Stimulated activated CD8-positive, alpha-beta memory T cell treated with anti-CD3 and anti-CD28 coated beads, Interleukin-4, amount 100 ng/mL, for 48 hours (primary cell): ENCODE measurements at places on chromosomes 6 and 20.

GRCh38 chr6:378090-378957, 13.2 kb upstream of the IRF4 start:
- no peak for DNase-seq

DNA sequence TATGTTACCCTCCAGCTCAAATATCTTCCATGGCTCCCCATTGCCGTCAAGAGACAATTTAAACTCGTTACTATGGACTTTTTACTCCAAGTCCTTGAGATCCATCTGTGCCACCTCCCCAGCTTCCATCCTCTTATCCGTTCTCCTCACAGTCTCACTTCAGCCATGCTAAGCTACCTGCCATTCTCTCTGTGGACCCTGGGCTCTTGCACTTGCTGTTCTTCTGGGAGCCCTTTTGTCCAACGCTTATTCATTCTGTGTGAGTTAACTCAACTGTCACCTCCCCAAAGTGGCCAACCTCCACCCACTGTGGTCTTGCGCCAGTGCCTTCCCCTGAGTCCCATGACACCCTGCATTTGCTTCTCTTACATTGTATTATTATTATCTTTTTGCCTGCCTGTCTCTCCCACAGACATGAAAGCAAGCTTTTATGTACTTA, 132.4 kb downstream of the BCAS1 start:
- no peak for DNase-seq

DNA sequence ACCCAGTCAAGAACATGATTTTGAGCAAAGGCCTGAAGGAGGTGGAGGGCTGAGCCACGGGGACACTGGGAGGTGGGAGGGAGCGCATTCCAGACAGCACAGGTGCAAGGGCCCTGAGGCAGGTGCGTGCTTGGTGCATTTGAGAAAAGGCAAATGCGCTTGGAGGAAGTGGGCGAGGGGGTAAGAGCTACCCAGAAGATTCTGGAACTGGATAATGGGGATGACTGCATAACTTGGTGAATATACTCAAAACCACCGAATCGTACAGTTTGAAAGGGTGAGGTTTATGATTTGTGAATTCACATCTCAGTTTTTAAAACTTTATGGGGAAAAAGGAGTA, 9.8 kb downstream of the PREX1 start:
- no peak for DNase-seq

DNA sequence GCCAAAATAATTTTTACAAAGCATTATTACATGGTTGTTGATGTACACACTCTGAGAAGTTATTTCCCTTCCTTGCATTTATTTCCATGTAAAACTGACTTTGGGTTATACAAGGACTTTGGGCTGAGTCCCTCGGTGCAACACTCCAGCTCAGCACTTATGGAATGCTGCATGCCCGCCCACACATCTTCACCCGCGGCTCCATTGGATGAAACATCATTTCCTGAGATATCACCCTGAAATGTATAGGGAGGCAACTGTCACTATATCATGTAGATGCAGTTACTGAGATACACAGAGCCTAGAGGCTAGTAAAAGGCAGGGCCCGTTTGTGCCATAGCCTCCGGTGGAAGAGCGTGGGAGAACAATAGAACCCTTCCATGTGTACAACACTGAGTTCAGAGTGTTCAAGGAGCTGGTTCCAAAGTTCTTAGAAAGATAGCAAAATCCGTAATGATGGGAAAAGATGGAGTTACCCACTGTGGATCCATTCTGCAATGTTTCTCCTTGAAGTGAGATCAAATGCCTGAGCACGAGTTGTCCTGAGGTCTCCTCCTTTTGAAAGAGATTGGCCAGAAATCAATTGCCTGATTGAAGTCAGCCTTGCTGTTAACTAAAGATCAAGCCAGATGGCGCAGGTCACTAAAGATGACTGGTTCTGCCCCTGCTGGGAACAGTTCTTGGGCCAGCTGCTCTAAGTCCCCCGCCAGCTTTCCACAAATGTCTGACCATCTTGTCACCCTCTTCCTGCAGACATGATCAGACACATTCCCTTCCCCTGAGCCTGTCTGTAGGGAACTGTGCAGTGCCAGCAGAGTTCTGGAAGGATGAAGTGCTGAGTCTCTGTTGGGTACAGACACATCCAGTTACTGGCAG, 100.9 kb upstream of the IYD start:
- DNase-seq, result no peak

DNA sequence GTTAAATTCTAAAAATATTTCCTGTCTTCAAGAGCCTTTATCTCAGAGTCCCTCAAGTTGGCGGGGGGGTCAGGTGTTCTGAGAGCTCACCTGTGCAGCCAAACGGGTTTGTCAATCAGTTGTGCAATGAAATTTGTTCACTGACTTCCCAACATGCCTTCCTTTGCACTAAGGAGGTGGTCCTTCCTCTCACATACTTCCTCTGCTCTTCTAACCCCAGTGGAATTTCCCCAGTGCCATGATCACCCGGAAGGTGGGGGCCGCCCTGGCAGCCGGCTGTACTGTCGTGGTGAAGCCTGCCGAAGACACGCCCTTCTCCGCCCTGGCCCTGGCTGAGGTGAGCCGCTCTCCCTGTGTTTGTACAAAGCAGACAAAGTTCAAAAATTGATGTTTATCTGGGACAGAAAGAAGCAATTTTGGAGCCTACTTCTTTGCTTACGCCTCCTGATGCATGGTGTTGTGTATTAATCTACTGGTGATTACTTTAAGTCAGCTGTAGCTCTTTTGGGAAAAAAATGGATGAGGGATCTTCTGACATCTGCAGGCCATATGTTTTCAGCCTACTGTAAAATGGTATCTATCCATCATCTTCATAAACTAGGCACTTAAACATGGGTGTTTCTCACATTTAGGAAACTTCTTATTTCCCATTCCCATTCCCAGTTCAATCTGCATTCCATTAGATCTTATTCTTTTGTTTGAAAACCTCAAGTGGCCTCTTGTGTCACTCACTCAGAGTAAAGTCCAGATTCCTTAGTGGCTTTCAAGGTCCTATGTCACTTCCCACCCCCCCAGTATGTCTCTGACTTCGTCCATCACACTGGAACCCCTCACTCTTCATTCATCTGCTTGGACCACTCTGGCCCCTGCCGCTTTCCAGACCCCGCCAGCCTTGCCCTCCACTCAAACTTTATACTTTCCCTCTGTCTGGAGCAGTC, 10.1 kb downstream of the ALDH5A1 start:
- DNase-seq, result no peak

DNA sequence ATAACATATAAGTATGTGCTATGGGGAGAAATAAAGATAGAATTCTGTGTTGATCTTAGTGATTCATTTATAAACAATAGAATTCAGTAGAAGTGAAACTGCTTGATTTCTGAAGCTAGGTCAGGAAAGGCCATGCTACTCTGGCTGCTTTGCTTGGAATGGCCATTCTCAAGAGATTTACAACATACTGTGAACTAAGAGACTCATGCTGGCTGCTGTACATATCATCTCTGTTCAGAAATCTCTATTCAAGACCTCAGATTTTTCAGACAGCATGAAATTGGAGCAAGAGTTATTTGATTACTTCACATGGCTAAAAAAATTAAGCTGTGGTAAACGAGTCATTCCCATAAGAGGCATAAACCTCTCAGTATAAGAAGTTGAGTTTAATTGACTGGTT, 662.6 kb downstream of the BCKDHB start:
- DNase-seq, result no peak

DNA sequence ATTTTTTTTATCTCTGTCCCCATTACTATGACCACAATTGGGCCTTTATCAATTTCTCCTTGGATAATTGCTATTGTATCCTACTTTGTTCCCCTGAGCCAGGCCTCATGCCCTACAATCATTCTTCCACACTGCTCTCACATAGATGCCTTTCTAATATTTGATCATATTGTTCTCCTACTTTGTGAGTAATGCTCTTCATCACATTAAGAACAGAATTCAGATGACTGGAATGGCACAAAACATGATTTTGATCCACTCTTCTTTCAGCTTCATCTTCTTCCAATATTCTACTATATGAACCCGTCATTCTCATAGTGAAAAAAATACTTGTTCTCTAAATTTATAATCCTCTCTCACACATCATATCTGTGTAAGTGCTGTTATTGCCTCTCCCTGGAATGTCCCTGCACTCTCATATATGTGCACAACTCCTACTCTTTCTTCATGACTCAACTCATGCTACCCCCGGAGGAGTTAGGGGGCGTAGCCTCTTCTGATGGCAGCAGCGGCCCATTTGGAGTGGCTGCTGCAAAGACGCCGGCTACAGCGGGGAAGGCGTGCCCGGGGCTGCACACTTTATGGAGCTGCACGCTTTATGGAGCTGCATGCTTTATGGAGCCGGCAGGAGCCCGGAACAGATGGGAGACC, 25.3 kb upstream of the HACE1 start:
- DNase-seq, result no peak

- DNase-seq, result no peak
Measured at GRCh38 chr20:31568041-31568731, 36.9 kb upstream of the ID1 start.

- DNase-seq, result peak; percentile 81
Measured at GRCh38 chr20:25865715-25866656, 169.3 kb upstream of the ZNF337 start.

DNA sequence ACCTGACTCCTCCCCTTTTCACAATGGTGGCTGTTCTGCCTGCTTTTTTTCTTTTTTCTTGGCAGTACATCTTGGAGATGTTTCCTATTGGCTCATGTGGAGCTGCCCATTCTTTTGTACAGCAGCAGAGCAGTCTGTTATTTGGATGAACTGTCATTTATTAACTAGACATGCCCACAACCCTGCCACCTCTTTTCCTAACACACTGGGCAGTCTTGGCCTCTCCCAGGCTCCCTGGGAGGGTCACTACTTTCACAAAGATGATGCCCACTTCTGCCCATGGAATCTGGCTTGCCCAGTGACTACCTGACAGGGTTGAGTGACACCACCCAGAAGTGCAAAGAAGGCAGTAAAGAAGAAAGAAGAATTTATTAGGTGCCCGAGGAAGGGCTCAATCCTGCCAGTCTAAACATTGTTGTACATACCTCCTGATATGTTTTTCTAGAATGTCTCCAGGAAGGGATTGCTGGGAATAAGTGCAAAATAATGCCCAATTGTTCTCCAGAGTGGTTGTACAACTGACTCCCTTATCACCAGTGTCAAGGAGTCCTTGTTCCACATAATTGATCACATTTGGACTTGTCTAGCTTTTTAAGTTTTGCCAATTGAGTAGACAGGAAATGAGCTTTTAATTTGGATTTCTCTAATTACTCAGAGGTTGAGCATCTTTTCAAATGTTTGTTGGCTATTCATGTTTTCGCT, 19.7 kb upstream of the SCRT2 start:
- no peak for DNase-seq
